ENCODE measurements at places on chromosomes 3 and 15.

DNA sequence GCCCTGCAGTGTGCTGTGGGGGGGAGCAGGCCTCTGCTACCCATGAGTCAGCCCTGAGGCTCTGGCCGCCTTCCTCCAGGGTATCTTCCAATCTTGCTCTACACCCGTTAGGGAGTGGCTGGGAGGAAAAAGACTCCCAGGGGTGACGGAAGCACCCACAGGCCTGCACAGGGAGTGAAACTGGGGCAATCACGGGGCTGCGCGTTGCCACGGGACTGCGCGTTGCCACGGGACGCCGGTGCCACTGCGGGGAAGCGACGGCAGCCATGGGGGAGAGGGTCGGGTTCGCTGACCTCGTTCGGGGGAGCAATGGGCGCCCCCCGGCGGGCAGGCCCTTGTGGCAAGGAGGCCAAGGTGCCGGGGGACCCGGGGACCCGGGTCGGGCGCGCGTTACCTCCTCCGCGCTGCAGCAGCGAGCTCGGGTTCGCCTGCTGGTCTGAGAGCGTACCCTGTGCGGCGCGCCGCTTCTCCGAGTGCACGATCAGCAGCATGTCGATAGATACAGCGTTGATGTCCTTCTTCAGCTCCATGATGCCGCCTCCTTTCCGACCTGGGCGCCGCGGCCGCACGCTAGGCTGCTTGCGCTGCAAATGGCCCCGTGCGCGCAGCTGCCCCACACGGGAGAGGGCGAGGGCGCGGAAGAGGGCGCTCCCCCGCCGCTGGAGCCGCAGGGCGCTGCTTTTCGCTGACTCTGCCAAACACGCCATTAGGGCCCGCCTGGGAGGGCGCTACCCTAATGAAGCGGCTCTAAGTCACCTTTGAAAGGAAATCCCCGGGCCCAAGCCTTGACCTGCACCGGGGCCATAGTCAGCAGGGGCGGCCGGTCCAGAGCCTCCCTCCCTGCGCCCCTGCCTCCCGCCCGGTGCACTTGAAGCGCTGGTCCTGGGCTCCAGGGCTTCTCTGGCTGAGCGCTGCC is at the start of gene KY:
KY (minus strand) TSS at position 592 of the 916 bp plus-strand sequence; CDS start at position 530, 62 bp downstream.
- no peak for DNase-seq

DNA sequence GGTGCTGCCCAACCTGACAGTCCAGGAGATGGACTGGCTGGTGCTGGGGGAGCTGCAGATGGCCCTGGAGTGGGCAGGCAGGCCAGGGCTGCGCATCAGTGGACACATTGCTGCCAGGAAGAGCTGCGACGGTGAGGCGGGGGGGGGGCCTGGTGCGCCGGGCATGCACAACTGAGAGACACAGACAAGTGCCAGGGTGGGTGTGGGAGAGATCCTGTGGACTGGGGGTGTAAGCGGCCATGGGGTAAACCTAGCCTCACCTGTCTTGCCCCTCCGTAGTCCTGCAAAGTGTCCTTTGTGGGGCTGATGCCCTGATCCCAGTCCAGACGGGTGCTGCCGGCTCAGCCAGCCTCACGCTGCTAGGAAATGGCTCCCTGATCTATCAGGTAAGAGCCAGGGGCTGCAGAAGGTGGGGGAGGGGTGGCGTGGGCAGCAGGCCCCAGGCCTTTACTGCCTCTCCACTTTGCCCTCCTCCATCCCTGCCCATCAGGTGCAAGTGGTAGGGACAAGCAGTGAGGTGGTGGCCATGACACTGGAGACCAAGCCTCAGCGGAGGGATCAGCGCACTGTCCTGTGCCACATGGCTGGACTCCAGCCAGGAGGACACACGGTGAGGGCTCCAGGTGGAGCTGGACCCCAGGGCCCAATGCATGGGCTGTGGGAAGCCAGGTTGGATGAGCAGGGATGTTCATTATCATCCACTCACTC is 3.3 kb downstream of the CHRD start:
- no peak for DNase-seq

DNA sequence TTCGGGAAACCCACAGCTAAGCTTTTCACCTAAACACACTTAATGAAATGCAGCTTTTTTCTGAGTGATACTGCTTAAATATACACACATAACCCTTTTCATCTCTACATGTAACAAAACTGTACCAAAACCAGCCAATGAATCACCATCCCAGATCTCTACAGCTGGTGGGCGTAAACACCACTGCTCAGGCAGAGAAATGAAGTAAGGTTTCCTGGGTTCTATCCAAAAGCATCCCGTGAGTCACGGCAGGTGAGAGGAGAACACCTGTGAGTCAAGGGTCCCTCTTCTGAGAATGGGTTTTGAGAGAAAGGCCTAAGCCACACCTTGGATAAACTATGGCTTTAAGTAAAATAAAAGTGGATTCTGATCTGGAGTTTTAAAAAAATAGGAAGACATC is 2.6 kb downstream of the CLDN1 start:
- no peak for DNase-seq

DNA sequence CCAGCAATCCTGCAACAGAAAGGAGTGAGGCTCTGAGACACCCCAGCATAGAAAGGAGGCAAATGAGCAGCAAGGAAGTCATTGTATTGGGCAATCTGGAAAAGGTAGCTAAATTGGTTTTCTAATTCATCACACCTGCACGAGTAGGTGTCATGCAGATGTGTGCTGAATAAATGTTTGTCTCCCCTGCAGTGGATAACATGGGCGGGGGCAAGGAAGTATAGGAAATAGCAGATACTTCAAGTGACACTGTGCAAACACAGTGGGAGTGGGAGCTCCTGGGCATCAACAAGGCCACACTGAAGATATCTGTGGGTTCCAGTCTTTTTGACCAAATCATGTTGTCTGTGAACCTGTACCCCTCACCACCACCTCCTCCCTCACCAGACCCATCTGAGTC is 14.4 kb upstream of the HTR3E start:
- no peak for DNase-seq

- DNase-seq = no peak
Observed at GRCh38 chr3:23072693-23073092, 130.4 kb upstream of the UBE2E2 start.

GRCh38 chr3:38582316-38582715 is 67.2 kb downstream of the SCN5A start:
- DNase-seq = no peak

DNA sequence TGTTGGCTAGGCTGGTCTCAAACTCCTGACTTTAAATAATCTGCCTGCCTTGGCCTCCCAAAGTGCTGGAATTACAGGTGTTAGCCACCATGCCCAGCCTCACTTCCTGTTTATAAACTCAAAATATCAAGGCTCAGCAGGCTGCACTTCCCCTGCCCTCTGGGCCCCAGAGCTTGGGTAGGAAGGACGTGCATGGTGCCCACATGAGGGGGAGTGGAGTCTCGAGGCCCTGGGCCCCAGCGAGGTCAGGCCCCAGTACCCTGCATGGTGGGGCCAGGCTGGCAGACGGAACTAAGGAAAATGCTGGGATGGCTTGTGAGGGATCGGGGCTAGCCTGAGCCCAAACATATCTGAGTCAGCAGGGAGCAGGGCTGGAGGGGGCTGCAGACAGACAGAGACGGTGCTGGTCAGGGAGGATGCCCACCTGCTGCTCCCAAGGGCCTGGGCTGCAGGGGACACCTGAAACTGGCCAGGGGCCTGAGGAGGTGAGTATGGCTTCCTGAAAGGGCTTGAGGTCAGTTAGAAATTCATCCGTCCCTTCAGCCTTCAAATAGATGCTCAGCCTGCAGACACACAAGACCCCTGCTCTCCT is 5.1 kb downstream of the SPTBN5 start:
- DNase-seq = no peak

GRCh38 chr15:40217166-40217824 is 21.6 kb upstream of the PAK6 start:
- no peak for DNase-seq

GRCh38 chr3:16789344-16790120 is 95.2 kb upstream of the PLCL2 start:
- no peak for DNase-seq

GRCh38 chr3:32457971-32458471 is 44.6 kb downstream of the CMTM6 start:
- DNase-seq = peak; percentile 26

DNA sequence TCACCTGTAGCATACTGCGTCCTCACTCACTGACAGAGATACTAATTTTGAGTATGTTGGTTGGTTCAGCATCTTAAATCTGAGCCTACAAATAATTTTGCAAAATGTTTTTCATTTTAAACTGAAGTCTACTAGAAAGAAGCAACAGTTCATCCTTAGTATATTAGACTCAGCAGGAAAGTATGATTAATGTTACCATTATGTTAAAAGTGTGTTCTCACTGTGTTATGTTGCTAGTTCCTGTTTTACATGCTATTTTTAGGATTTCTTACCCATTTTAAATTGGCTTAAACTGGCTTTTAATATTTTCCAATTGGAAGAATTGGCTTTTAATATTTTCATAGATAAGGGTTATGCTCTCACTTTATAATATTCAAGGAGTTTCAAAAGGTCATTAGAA is 25.7 kb downstream of the ACKR4 start:
- no peak for DNase-seq

DNA sequence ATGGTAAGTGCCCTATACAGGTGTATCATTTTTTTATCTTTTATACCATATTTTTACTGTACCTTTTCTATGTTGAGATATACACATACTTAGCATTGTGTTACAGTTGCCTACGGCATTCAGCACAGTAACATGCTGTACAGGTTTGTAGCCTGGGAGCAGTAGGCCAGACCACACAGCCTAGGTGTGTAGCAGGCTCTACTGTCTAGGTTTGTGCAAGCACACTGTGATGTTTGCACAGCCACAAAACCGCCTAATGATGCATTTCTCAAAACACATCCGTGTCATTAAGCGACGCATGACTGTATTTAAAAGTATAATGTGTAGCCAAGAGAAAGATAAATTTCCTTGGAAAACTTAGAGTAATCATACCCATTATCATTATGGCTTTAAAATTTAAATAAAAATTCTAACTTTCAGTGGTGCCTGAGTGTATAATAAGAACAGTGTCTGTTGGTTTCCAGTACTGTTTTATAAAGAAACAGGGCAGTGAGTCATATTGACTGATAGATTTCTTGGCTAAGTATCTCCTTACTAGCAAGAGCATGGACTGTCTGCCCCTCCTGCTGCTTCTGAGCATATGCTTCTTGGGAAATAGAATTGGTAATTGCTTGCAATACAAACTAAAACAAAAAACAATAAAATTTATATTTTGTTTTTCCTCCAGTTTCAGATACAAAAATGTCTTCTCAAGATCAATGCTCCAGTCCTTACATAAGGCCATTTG is 18.3 kb downstream of the CALML4 start:
- no peak for DNase-seq

DNA sequence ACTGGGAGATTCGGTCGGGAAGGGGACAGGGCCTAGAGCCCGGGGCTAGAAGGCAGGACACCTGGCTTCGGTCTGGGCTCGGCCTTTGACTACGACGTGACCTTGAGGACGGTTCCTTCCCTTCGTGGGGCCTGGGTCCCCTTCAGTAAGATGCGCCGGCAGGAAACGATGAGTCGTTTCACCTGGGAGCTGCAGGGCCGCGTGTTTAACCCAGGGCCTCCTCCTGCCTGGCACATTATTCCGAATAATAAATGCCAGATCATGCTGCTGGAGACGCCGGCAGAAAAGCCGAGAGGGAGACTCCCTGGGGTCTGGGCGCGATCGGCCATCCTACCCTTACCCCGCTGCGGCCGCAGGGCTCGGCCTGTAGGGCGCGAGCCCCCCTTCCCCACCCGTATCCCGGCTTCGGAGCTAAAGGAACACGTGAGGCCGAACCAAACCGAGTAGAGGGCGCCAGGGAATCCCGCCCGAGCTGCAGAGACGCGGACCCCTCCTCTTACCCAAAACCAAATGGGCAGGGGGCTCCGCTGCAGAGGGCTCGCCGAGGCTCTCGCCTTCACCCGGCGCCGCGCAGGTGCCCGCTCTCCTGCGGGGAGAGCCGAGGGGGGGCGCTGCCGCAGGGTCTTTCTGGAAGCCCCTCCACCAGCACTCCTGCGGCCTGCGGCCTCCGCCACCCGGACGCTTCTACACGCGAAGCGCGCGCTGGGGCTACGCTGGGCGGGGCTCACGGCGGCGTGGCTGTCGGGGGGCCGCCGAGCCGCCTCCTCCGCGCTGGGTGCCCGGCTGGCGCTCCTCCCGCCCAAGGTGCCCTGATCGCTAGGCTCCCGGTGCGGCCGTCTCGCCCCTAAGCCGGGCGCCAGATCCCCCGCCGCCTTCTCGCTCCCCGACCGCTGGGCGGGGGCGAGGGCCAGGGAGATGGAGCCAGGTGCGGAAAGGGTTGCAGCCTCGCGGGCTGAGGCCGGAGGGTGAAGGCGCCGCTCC is at the start of gene BDH1:
BDH1 (minus strand) TSS at position 688 of the 981 bp plus-strand sequence. CDS start 9,525 bp downstream, outside the sequence.
- peak; percentile 23 for DNase-seq

- no peak for DNase-seq
Observed at GRCh38 chr3:141418751-141419150, 50.4 kb downstream of the ZBTB38 start.

DNA sequence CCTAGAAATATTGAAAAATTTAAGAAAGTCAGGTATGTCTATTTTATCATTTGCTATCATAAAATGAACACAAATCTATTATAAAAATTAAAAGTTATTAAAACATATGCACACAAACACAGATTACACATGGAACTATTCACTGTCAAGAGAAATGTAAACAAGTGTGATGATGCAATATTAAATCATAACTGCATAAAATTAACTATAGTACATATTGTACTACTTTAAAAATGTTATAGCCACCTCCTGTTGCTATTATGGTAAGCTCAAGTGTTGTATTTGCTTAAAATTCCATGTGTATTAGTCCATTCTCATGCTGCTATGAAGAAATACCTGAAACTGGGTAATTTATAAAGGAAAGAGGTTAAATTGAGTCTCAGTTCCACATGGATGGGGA is 54.7 kb upstream of the CMC1 start:
- DNase-seq = no peak

GRCh38 chr3:57019057-57019456 is 41.4 kb upstream of the SPATA12 start:
- DNase-seq = no peak

- DNase-seq = no peak
Observed at GRCh38 chr3:29137601-29138000, 143.3 kb upstream of the RBMS3 start.

DNA sequence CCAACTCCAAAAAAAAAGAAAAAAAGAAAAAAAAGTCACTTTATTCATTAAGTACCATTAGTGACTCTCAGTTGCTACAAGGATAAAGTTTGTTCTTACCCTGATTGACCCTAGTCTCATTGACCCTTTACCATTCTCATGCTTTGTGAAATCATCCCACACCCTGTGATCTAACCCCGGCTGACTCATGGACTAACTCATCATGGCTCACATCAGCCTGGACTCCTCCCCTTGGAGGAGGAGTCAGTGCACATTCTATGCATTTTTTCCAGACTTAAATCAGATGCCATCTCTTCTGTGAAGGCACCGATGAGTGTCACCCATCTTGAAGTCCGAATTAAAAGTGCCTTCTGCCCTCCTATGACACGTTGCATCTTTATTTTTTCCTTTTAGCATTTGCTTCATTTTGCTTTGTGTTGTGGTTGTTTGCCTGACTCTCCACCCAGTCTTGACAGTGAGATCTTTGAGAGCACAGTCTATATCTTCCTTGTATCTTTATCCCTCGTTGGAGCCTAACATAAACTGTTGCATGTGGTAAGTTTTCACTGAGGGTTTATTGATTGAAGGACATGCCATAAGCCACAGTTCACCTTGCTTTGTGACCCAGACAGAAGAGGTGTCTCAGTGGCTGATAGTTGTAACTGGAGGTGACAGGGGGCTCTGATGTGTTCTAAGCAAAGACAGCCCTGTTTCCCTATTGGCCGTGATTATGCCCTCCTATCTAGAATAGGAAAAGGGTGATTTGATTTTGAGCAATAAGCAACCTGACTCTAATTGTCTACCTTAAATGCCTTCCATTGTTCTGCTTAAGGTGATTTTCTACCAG is 72.1 kb downstream of the IL1RAP start:
- no peak for DNase-seq

GRCh38 chr15:35496585-35496984 is 49.4 kb downstream of the DPH6 start:
- DNase-seq = no peak

GRCh38 chr15:66780172-66780972 is 78.3 kb downstream of the SMAD6 start:
- DNase-seq = no peak
